NCI-H1930 (cell line): ENCODE measurements at places on chromosomes 5 and 9.

DNA sequence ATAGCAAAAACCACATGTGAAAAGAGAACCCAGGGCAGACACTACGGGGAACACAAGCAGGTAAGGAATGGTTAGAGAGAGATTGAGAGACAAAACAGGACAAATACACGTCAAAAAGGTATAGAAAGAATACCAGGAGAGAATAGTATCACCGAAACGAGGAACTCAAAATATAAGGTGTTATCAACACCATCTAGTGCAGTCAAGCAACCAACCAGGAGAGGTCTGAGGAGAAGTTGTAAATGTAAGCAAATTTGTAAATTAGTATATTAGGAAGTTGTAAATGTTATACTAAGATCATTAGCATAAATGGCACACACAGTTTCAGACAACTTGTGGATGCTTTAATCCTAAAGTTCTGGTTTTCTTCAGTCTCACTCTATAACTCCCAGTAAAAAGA is 355.5 kb downstream of the EBF1 start:
- no peak for DNase-seq

DNA sequence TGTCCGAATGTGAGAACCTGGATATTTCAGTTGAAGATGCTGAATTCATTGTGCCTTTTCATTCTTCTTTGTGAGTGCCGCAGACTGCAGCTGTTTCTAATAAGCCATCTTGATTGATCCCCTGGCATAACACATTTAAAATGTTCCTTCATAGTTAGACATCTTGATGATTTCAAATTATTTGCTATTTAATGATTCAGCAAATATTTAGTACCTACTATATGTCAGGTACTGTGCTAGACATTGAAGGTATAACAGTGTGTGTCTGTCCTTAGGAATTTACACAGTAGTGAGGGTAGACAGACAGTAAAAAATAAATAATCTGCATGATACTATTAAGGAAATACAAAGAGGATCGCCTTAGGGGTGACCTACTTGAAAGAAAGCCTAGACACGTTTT is 61.6 kb downstream of the YTHDC2 start:
- DNase-seq = no peak

- no peak for DNase-seq
These were observed 6.6 kb upstream of the PTPN3 start for GRCh38 chr9:109504689-109505088.

DNA sequence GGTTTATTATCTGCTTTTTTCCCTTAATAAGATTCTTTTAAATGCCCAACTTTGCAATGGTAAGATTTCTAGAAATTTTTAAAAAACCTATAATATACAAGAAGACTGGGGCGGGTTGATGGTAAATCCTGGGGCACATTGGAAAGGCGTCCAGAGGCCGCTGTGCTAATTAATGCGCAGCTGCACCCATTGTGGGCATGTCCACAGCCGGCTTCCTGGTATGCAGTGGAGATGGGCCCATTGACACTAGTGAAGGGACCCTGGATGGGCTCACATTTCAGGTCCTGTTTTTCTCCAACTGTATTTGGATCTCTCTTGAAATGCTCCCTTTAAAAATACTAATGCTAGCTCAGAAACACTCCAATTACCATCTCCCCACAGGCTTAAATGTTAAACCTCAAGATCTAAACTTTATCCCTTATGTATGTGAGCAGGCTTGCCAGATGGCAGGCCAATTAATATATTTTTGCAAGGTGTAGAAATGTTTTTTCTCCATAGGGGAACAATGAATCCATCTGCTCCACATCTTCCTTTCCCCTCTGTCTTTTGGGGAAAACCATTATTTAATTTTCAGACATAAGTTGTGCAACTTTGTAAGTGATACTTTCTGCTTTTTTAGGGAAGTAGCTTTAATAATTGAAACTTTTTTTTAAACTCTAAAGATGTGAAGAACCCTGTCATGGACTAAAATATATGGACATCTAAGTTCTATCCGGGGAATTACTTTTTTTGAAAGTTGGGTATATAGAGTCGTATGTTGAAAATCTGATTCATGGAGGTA is 177.3 kb downstream of the CD180 start:
- no peak for DNase-seq

- DNase-seq = no peak
These were observed 1850.9 kb upstream of the NUDT12 start for GRCh38 chr5:105413406-105413990.

- DNase-seq = no peak
These were observed 959.1 kb upstream of the WWC1 start for GRCh38 chr5:167332309-167332708.

- no peak for DNase-seq
These were observed 409.8 kb downstream of the BNC2 start for GRCh38 chr9:16460696-16461095.

DNA sequence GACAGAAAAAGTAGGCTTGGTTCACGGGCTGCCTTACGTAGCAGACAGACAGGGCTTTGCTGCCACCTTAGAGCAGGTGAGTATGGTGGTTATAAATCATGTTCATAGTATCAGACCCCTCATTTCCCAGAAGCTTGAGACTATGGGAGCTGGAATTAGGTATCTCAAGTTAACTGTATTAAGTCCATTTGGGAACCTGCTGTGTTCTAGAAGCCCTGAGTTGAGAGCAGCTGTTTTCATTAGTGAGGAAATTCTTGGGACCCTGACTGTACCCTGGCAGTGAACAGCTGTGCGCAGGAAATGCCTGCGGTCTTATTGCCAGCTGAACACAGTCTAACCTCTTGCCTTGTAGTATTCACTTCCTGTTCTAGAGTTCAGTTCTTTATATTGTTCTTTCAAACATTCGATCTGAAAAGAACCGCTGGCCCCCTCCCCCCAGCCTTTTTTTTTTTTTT is 29.8 kb downstream of the UGCG start:
- no peak for DNase-seq

DNA sequence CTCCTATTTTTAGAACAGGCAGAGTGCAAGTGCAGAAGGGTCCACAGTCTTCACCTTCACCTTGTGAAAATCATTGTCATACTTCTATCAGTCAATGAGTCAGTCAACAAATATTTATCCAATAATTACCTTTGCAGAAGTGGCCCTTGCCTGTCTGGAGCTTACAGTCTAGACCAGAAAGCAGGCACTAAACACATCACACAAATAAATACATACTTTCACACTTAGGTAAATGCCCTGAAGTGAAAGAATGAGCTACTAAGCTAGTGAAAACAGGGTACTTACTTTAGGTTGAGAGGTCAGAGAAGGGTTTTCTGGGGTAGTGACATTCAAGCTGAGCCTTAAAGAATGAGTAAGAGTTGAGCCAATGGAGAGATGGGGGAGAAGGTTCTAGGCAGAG is 421.9 kb upstream of the ADAMTSL1 start:
- no peak for DNase-seq

DNA sequence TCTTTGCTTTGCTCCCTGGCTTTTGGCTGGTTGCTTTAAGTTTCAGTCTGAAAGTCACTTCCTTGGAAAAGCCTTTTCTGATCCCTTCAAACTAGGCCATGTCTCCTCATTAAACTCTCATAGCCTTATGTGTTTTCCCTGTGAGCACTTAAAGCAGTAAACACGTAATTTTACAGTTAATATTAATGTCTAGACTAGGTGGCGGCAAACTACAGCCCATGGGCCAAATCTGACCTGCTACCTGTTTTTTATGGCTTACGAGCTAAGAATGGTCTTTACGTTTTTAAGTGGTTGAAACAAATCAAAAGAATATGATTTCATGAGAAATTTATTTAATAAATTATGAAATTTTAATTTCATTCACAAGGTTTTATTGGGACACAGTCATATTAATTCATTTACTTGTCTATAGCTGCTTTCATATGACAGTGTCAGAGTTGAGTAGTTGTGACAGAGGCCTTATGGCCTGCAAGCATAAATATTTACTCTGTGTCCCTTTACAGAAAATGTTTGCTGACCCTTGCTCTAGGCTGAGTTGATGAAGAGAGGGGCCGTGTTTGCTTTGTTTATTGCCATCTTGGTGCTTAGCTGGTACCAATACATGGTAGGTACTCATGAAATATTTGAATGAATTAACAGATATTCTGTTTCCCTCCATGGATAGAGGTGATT is 7.4 kb downstream of the SLC44A1 start:
- DNase-seq = no peak

- no peak for DNase-seq
These were observed 334.3 kb upstream of the TRPC7 start for GRCh38 chr5:136699651-136700050.

DNA sequence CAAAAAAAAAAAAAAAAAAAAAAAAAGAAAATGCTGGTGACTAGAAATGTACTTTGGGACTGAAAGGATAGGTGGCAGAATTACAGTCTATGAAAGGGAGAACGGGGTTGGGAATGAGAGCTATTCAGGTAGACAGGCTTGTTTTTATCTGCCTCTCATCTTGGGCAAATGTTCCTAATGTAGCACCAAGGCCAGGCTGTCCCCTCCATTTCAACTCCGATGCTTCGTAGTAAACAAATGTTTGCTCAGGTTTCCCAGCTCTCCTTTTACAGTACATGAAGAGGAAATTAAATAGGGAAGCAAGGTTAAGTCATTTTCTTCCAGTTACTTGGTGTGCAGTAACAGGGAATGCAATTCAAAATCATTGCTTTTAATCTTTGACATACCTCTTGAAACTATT is 4.4 kb upstream of the BASP1 start:
- DNase-seq = no peak

- DNase-seq = no peak
These were observed 85.9 kb downstream of the HRH2 start for GRCh38 chr5:175743676-175744210.

DNA sequence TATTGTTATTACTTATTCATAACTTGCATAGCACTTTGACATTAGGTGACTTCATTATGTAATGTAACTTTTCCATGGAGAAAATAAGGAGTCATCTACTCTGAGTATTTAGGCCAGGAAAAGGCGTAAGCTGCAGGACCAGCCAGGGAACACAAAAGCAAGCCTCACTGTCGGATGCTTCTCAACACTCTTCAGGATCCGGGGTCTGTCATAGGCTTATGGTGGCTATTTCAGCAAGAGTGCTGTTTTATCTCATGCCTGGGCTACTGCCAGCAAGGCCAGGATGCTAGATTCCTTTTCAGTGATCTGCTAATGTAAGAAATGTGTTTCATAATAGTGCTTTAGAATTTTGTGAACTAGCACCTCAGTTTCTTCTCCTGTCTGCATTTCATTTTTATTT is 162.4 kb downstream of the CHSY3 start:
- DNase-seq = no peak

- peak; percentile 55 for DNase-seq
These were observed 108.2 kb downstream of the UBE2R2 start for GRCh38 chr9:33924978-33925797.

- DNase-seq = no peak
These were observed 153.8 kb upstream of the NR3C1 start for GRCh38 chr5:143557061-143557818.

DNA sequence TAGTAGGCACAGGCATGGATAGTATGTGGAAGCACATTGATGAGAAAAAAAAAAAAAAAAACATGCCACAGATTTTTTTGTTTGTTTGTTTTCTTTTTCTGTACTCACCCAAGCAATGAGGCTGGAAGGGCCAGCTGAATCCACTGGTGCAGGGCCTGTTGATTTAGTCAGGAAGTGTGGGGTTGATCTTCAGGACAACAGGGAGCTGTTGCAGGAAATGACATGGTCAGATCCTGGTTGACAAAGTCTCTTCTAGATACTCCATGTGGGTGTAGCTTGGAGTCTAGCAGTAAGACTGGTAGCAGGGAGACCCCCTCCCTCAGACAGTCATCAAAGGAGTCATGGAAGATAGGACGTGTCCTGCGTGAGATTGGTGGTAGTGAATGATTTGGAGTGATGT is 191.8 kb downstream of the PAPPA start:
- DNase-seq = no peak
